ENCODE measurements at places on chromosomes 13 and 19.
A peak's percentile ranks its signal among the peaks of the same experiment; 100 is the strongest.

GRCh38 chr19:54316746-54317107, 3.8 kb upstream of the LILRA5 start:
- DNase-seq: no peak

- no peak for DNase-seq
Observed at GRCh38 chr13:67184247-67184646, 45.9 kb downstream of the PCDH9 start.

DNA sequence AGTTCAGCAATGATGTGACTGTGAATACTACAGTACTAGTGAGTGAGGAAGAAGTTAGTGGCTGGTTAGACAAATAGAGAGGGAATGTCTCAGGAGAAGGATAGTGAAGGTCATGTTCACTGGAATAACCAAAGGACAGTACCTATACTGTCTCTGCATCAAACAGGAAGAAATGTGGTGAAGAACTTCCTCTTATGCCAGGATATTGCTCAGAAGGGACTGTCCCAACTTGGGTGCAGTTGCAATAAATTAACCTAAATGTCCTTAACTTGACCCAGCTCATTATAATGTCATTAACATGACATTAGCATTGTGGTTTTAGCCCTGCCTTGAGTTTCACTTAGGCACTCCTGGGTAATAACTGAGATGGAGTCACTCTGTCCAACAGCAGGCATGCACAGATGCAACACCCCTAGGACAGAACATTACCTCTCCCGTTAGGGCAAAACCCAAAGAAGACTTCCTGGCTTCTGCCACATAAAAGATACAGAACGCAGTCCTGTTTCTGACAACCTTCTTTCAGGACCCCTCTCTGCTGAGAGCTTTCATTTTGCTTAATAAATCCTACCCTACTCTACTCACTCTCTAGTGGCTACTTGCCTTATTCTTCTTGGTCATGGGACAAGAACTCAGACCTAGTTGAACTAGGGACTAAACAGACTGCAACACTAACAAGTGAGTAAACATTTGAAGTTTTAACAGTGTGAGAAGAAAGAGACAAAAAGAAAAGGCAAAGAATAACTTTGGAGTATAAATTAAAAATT, 1591.6 kb upstream of the MIR17HG start:
- no peak for DNase-seq

- DNase-seq: no peak
Observed at GRCh38 chr13:36713887-36714286, 40.1 kb downstream of the SERTM1 start.

GRCh38 chr13:94249512-94249911, 230.0 kb downstream of the DCT start:
- DNase-seq: no peak

- DNase-seq: no peak
Observed at GRCh38 chr19:47435883-47436417, 16.6 kb upstream of the MEIS3 start.

GRCh38 chr13:73521290-73521624, 462.5 kb downstream of the KLF5 start:
- DNase-seq: peak; percentile 38

DNA sequence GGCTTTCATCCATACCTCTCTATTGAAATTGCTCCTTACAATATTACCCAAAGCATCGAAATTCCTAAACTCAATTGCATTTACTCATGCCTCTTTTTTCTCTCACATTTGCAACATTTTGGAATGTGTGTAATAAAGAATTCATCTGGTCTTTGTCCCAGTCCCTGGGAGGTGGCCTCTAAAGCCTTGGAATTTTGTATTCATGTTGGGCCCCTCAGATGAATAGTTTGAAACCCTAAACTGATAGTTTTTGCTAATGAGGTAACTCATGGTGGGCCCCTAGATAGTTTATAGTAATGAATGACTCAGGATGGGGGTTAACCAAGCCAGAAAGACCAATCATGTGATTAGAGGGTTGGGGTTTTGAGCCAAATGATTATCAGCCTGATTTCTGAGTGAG, 490.4 kb downstream of the DIAPH3 start:
- no peak for DNase-seq

DNA sequence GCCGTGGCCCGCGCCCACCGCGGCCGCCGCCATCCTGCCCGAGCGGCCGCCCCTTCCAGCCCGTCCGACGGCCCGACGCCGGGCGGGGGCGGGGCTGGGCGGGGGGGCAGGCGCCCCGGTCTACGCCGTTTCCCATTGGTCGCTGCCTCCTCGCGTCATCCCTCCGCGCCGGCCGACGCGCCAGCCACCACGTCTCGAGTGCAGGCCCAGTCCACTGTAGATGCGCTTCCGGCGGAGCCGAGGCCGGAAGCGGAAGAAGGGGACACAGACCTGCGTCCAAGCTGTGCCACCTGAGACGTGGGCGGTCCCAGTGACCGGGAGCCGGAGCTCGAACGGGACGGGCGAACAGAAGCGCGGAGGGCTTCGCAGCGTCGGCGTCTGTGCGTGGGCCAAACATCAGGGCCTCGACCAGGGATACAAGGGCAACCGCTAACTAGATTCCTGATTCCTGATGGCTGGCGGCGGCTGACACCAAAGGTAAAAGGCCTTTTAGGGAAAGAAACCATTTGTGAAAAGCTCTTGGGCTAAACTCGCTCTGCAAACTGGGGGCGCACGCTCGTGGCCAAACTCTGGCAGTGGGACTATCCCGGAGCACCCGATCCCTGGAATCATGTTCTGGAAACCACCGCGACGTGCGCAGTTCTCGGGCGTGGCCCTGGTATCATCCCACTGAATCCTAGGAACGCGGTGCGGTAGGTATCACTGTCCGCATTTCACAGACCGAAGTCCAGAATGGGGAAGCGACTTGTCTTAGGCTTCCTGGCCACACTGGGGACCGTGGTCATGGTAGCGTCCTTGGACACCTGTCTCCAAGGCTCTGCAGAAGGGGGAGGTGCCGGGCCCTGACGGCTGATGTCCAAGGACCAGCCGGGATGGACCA, at the start of gene SLC35E1:
SLC35E1 (minus strand) TSS at position 84 of the 880 bp plus-strand sequence; CDS start at position 33, 51 bp downstream.
- peak; percentile 93 for DNase-seq

DNA sequence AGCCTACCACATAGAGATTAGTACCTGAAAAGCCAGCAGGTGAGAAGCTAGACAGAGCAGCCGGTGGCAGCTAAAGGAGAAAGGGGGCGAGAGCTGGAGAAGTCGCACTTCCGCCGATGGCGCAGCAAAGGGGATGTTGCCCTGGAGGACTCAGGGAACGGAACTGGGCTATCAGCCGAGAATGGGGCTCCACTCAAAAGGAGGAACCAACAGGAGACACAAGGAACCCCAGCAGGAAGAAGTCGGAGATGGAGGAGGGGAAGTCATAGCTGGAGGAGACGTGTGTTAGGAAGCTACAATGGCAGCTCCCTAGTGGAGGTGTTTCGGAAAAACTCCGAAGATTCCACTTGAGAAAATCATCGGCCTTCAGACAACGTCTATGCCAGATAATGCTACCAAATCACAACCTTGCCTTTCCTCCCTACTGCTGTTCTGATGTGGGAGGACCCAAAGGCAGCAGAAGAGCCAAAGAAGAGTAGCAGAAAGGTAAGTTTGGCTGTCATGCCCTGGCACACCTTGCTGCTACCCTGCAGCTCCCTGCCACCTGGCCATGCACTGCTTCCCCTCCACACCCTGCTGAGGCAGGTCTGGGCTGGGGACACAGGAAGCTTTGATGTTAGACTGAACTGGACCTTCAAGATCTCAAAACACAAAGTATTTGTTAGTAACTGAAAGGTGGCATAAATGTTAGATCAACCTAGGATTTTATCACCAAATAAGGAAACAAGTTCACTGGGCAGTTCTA, 127.9 kb downstream of the DLEU7 start:
- no peak for DNase-seq

DNA sequence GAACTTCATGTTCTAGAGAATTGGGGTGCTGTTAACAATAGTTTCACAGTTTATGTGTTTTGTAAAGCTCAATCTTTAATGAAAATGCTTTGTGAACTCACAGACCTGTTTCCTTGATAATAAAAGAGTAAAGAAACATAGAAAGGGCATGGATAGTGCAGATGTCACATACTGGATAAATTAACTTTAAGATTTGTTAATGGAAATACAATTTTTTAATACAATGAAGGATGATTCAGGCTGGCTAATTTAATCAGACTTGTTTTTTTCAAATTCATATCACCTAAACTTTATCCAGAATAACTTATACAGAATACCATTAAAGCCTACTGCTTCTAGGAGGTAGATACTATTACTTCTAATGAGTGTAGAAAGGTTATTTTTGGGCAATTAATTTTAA, 1033.5 kb upstream of the SLC10A2 start:
- no peak for DNase-seq

GRCh38 chr13:73174521-73175010, 115.8 kb downstream of the KLF5 start:
- DNase-seq: no peak

DNA sequence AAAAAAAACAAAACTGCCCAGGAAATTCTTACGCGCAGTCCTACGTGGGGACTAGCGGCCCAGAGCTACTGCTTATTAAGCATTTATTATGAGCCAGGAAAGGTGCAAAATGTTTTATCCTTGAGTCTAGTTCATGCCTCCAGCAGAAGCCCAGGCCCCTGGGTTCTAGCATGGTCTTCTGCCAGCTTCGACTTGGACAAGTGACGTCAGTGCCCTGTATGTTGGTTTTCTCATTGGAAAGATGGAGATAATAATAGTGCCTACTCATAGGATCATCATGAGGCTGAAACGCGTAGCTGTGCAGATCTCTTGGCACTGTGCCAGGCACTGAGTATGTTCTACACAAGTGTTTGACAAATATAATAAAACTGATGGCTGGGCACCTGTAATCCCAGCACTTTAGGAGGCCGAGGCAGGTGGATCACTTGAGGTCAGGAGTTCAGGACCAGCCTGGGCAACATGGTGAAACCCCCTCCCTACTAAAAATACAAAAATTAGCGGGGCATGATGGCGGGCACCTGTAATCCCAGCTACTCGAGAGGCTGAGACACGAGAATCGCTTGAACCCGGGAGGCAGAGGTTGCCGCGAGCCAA, 12.4 kb upstream of the SULT2B1 start:
- no peak for DNase-seq

- no peak for DNase-seq
Observed at GRCh38 chr13:91369441-91369831, 21.9 kb downstream of the MIR17HG start.

DNA sequence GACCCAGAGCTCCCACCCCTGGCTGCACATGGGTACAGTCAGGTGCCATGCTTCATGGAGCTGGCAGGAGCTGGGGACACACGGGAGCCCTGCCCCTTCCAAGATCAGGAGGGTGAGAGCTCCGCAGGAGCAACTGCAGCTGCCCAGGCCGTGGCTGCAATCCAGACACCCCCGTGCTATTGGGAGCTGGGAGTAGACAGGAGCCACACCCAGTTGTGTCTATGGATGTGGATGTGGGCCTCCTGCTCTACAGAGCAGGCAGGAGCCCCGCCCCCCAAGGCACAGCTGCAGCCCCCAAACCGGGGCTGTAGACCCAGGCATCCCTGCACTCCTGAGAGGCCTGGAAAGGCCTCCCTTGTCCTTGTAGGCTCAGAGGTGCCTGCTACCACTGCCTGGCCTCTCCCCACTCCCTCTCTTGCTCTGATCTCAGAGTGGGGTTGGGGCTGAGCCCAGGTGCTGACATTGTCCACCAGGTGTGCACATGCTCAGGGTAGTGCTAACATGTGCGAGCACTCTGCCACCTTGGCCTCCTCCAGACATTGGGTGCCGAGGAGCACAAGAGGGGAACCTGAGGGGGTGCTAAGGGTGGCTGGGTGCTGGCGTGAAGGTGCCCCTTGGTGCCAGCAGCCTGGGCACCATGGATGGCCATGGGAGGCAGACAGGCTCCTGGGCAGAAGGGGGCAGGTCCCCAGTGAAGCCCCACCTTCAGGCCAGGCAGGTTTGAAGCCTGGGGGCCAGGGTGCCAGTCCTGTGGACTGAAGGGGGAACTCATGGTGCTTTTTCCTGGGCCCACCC, 8.0 kb upstream of the BAX start:
- no peak for DNase-seq

DNA sequence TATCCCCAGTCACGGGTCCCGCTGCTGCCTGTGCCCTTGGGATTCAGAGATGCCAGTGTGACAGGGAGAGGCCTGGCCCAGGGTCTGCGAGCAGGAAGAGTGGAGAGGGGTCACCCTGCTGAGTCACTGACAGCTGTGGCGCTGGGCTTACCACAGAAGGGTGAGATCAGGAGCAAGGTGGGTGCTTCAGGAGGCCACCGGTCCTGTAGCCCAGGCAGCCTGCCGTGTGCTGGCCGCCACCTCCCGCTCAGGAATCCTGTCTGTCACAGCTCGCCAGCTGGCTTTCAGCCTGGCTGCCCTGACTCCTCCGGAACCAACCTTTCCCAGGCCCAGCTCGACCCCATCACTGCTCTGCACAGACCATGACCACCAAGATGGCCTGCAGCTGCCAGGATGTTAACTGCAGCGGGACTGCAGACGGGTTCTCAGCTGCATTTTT, 25.3 kb downstream of the NAXD start:
- DNase-seq: no peak

- no peak for DNase-seq
Observed at GRCh38 chr13:24995225-24995804, 100.6 kb upstream of the PABPC3 start.

DNA sequence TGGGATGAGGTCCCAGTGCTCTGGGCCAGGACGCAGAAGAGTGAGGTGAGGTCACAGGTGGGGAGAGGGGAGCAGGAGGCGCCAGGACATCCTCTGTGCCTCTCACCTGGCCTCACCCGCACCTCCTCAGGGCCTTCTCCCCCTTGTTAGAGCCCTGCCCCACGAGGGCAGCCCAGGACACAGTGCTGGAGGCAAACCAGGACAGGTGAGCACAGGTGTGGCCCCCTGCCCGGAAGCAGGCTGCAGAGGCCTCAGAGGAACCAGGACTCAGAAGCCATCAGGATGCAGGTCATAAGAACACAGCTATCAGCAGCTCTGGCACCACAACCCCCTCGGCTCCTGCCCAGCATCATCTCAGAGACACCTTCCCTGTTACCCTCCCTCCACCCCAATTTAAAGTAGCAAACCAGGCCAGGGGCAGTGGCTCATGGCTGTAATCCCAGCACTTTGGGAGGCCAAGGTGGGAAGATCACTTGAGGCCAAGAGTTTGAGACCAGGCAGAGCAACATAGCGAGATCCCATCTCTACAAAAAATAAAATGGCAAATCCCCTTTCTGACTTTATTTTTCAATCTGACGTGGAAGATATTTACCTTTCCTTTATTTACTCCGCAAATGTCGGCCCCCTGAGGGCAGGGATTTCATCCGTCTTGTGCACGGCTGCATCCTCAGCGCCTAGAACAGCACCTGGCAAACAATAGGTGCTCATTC, at the start of gene CEACAM16:
CEACAM16 (plus strand) TSS at position 660 of the 710 bp plus-strand sequence. CDS start 2,306 bp downstream, outside the sequence.
- no peak for DNase-seq

DNA sequence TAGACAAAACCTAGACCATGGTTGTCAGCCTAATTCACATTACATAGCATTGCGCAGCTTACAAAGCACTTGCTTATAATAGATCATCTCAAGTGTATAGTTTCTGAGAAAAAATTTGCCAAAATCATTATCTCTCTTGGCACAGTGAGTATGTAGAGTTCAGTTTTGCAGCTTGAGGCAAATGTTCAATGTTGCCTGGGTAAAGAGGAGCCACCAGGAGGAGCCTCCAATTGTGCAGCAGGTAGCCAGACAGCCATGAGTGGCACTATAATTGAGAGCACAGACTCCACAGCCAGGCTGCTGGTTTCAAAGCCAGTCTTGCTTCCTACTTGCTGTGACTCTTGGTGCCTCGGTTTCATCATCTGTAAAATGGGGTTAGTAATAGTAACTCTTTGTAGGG, 24.0 kb upstream of the OLFM4 start:
- no peak for DNase-seq

Measured in activated naive CD8-positive, alpha-beta T cell treated with anti-CD3 and anti-CD28 coated beads, Interleukin-2, amount 10 ng/mL, durations not matched to agents 7 days and 5 days (primary cell).